Hindlimb muscle (tissue), 1 donor: ENCODE measurements at places on chromosomes 7 and 10.

DNA sequence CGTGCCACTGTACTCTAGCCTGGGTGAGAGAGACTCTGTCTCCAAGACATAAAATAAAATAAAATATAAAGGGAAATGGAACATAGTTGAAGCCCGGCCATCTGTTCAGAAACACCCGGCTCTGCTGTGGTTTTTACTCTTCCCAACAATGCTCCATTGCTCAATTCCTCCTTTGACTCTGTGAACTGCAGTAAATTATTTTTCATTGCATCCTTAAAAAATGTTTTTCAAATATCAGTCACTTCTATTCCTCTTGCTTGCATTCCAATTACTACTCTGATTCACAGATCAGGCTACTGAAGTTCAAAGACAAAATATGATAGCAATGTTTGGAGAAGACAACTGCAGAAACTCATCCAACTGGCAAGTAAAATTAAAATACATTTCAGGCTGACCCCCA is 983.0 kb downstream of the SORCS1 start:
- DNase-seq = peak; percentile 11

DNA sequence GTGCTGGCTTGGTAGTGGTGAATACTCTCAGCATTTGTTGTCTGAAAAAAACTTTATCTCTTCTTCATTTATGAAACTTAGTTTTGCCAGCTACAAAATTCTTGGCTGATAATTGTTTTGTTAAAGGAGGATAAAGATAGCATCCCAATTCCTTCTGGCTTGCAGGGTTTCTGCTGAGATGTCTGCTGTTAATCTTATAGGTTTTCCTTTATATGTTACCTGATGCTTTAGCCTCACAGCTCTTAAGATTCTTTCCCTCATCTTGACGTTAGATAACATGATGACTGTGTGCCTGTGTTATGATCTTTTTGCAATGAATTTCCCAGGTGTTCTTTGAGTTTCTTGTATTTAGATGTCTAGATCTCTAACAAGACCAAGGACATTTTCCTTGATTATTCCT is 9.9 kb upstream of the MRPS33 start:
- no peak for DNase-seq

DNA sequence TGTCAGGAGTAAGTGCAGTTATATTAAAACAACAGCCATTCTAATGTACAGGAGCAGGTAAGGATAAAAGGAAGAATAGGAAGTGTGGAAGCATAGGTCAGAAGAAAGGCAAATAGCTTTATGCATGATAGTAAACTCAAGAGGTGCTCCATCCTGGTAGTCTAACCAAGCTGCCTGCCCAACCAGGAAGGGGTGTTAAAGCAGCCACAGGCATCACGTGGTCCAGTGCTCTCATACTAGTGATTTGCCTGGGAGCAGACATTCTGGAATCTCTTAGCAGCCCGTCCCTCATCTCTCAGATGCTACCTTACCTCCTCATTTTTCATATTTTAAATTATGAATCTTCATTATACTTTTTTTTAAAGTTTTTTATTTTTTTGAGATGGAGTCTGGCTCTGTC is 18.5 kb downstream of the ABRAXAS2 start:
- no peak for DNase-seq

DNA sequence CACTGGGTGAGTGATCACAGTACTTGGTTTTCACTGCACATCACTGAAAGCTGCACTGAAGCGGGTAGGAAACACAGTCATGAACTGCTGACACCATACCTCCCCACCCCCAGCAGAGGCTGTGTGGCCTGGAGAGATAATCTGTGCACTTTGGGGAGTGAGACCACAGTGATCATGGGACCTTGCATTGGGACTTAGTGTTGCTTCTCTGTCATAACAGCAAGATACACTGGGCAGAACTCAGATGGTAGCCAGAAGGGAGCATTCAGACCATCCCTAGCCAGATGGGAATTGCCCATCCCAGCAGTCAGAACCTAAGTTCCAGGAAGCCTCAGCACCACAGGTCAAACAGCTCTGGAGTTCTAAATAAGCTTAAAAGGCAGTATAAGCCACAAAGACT is 346.4 kb upstream of the TMEM229A start:
- no peak for DNase-seq

GRCh38 chr10:125160856-125161706 is 718 bp upstream of the CTBP2 start:
- DNase-seq = peak; percentile 87

GRCh38 chr10:49099046-49099445 is 16.3 kb downstream of the VSTM4 start:
- no peak for DNase-seq

GRCh38 chr10:71231206-71231605 is 18.8 kb downstream of the UNC5B start:
- DNase-seq = no peak

- DNase-seq = no peak
These were observed 7.9 kb downstream of the LDB1 start for GRCh38 chr10:102112210-102112817.

DNA sequence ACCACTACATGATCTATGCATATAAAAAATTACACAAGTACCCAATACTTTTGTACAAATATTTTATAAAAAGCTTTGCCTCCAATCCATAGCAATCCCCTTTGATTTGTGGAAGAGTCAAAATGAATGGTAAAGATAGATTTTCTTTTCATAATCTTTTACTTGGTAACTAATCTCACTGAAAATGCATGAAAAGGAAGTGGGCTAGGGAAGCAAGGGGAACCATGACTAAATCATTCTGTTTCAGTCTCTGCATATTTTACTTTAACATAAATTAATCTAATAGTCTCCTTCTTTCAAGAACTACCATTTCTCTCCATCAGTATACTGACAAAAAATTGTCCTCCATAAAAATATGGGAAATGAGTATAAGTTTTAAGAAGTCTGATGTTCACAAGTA is 96.9 kb downstream of the TES start:
- no peak for DNase-seq

- DNase-seq = no peak
These were observed 32.2 kb upstream of the ZFAND2A start for GRCh38 chr7:1192171-1192676.

DNA sequence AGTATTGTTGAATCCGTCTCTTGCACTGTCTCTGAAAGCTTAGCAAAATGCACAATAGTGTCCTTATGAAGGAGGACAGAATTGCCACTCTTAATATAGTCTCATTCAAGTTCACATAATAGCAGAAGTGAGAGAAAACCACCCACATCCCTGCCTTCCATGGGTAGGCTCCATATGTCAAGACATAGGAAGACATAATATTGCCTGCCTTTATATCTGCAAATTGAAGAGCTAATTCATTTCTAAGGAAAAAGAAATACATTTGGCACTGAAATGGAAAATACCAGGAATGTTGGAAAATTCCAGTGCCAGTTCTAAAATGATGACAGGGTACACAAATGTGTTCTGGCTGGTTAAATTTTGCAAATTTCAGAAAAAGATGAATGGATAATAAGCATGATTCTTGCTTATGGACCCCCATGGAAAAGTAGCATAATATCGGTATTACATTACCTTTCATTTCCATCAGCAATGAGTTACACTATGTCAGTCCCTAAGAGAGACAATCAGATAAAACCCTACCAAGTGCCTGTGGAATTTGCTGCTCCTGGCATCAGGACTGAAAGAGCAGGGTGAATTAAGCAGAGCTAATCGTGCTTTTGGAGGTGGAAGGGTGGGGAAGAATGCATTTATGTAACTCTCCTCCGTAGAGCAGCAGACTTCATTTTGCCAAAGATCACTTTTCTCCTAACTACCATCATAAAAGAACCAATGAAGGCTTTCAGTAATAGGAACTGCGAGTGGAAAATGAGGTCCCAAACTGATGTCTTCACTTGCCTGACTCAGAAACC is 312.6 kb downstream of the FGFR2 start:
- no peak for DNase-seq

- no peak for DNase-seq
These were observed at the start of gene COBL for GRCh38 chr7:51316666-51317581. COBL (minus strand) TSS chr7:51316809; CDS start chr7:51316633, 176 bp downstream.

- DNase-seq = no peak
These were observed 15.8 kb upstream of the OPALIN start for GRCh38 chr10:96374639-96374984.

- DNase-seq = no peak
These were observed 128.1 kb upstream of the NANOS1 start for GRCh38 chr10:118901380-118901779.

GRCh38 chr7:104160375-104160774 is 47.4 kb downstream of the ORC5 start:
- peak; percentile 2 for DNase-seq

GRCh38 chr10:132624061-132624846 is 86.7 kb downstream of the INPP5A start:
- DNase-seq = no peak
